Fibroblast of lung (primary cell): ENCODE measurements at places on chromosomes 4 and X.

DNA sequence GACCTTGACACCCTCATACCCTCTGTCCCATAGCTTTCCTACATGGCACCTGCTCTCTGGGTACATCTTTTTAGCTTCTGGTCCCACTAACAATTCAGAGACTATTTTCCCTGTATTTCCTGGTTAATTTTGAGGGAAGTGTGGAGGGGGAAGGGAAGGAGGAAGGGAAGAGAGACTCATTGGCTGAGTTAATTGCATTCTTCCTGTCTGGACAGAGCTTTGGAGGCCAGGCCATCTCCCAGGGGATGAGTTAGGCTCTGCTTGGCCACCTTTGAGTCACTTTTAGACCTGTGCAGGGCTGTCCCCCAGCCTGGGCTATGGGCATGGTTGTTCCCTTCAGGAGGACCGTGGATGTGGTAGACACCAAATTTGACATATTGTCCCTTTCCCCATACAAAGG is 167.9 kb upstream of the PGRMC2 start:
- DNase-seq, result no peak

DNA sequence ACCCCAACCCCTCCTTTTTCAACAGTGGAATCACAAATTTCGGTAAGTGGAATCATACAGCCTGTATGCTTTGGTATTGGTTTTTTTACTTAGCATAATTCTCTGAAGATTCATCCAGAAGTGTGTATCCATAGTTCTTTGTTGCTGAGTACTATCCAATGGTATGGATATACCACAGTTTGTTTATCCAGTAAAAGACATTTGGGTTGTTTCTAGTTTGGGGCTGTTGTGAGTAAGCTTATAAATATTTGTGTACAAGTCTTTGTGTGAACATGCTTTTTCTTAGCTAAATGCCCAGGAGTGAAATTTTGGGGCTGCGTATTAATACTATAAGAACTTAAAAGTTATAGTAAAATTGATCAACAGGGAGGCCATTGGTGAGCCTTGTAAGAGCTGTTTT is 57.5 kb upstream of the GC start:
- no peak for DNase-seq

GRCh38 chr4:94304365-94304971 is 38.2 kb downstream of the HPGDS start:
- DNase-seq, result peak; percentile 23

DNA sequence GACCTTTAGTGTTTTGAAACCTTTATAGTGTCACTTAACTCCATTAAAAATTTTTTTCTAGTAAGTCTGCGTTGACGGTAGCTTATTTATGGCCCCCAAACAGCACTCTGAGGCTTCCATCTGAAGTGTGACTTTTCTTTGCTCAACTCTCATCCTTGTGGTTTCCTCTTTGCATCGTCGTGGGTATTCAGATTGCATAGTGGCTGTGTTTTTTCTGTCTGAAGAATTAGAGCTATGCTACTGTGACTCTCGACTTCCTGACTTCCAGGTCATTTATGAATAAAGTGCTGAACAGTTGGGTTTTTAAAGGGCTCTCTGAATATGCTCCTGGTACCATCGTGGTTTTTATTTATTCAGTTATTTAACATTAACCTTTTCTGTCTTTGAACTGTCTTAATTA is 44.9 kb downstream of the JADE1 start:
- DNase-seq, result peak; percentile 76

- no peak for DNase-seq
Observed at GRCh38 chrX:17443556-17443955, 68.6 kb downstream of the NHS start.

DNA sequence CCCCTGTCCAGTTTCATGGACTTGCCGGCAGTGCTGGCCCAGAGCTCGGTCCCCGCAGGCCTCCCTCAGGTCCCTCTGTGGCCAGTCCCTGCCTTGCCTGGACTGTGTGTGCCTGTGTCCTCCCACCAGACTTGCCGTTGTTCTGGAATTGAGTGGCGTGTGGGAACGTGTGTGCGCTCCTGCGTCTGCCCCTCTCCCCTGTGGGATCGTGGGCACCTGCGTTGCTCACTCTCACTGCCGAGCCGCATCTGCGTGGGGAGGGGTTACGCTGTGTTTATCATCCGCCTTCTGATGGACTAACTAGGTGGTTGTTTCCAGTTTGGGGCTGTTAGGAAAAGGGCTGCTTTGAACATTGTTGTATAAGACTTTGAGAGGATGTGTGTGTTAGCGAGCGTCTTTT is 21.2 kb downstream of the PCGF3 start:
- DNase-seq, result no peak

GRCh38 chrX:150255441-150256296 is 107.4 kb upstream of the MAMLD1 start:
- no peak for DNase-seq

DNA sequence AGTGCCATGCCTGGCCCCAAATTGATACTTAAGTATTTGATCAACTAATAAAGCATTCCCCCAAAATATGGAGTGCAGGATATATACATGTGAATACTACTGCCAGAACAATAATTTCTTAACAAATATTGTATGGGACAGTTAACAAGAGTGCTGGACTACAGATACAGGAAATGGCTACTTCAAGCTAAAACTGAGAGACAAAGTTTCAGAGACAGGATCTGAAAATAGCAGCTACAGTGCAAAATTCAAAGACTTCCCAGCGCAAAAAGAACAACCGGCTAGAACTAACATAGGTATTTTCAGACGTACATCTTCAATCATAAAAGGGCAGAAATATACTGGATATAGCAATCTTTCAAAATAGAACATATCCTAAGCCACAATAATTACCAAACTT is 6.3 kb downstream of the ATRX start:
- DNase-seq, result no peak

DNA sequence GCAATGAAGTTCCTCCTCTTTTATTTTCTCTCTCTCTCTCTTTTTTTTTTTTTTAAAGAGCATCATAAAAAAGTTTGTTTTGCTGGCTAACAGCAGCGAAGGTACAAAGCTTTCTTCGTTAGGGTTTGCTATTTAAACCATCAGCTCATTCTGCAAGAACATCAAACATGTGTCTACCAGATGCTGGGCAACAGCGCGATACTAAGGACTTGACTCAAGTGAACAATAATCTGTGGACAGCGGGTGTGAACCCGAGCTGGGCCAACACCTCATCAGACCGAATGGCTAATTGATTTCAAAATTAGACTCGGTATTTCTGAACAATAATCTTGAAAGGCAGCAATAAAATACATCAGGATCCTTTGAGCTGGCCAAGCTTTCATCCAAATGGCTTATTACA is 246.4 kb downstream of the FBXO8 start:
- DNase-seq, result no peak

- DNase-seq, result no peak
Observed at GRCh38 chr4:48242511-48243195, 27.0 kb downstream of the TEC start.

DNA sequence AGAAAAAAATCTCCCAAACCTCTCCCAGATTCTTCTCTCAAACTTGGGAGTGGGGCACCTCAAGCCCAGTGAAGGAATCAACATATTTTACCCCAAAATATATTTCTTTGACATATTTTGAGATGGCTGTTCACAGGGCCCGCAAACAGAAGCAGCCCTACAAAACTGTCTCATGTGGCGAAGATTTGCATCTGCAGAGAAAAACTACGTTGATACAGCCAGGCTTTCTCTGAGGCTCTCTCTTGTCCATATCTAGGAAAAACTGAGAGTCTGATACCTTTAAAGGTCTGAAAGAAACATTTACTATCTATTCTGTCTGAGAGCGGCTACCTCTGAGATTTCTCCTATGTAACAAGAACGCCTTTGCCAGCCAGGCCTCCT is 23.3 kb upstream of the TMSB4X start:
- DNase-seq, result no peak

- DNase-seq, result peak; percentile 23
Observed at GRCh38 chr4:118158763-118159375, 124.6 kb downstream of the NDST3 start.

GRCh38 chrX:39017716-39018115 is 216.5 kb downstream of the MID1IP1 start:
- no peak for DNase-seq

DNA sequence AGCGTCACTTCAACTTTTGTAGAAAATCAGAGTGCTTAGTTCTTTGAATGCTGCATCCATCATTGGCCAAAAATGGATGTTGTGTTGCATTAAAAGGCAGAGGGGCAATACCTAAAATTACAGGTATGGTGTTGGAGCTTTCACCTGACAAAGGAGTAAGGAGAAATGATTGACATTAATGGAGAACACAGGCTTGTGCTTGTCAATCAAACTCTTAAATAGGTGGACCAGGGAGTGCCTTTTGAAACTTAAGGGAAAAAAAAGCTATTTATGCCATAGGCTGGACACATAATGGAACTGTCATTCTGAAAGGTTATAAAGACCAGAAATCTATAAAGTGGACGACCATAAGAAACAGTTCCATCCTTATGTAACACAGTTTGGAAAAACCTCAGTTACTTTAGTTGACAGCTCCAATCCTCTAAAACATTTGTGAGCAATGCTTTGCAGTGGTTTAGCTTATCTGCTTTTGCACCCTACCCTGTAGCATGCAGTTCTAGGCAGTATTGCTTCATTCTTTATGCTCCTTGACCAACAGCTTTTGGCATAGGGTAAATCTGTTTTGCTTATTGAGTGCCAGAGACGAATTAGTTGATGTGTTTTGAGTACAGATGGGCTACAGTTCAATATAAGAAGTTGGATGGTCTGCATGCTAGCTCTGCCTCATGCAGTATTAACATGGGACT is 2.4 kb downstream of the HADH start:
- DNase-seq, result peak; percentile 23

DNA sequence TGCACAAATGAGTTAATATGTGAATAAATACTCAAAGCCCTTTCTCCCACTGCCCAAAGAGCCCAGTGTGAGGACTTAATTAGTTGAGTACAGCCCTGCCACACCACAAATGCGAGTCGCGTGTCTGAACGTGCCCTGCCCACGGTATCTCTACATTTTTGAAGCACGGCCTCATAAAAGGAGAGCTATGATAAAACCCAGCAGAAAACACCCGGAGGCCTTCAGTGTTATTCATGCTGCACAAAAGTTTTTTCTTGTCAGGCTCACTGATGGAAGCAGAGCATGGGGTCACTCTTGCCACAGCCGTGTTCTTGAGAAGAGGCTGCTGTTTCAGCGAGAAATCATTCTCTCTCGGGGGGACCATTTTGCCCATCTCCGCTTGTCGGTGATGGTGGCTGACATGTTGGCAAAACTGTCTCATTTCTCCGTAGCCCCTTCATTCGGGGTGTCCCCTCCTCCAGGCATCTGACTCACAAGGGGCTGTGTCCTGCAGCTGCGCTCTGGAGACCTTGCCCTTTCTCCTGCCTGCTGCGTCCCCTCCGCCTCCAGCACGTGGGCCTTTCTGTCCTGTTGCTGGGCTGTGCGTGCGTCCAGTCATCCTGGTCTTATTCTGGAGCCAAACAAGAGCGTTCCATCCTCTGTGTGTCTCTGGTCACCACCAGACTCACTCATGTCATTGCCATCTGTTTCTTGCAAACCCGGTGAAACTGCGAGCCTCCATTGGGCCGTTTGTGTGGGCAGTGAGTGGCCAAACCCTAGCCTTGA is 88.8 kb downstream of the SORCS2 start:
- peak; percentile 57 for DNase-seq

- DNase-seq, result no peak
Observed at GRCh38 chr4:53004497-53005148, 142.5 kb downstream of the RASL11B start.

- peak; percentile 23 for DNase-seq
Observed at GRCh38 chr4:108611365-108611764, 9.0 kb upstream of the RPL34 start.

DNA sequence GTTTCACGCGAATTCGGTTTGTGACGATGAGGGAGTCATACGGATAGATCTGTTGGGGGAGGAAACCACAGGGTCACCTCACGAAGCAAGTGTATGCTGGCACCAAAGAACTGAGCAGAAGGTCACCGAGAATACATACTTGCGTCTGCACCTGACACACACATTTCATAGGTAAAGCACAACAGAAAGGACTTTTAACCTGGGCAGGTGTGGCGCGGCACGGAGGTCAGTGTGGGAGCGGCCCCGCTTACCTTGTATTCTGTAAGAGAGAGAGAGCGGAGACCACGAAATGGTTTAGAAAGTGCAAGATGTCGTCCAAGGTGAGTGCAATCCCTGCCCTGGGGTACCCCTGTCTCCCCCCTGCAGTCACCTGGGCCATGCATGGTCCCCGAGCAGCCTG is 43.6 kb upstream of the AFAP1 start:
- DNase-seq, result no peak

- DNase-seq, result no peak
Observed at GRCh38 chrX:115949900-115950822, 220.4 kb upstream of the AGTR2 start.

DNA sequence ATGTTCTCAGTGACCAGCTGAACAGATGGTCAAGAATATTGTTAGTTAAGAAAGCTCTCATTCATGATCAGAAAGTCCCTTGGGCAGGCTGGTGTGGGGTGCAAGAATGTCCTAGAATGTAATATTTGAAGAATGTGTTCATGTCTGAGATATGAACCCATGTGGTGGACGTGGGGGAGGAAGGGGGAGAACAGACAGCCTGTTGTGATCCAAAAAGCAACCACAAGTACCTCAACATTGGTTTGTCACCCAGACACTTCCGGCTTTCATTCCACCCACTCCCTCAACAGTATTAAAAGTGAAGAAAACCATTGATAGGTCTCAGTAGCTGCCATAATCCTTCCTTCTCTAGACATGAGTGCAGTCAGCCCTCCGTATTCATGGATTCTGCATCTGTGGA is 82.2 kb downstream of the MAML3 start:
- peak; percentile 98 for DNase-seq

- DNase-seq, result peak; percentile 83
Observed at GRCh38 chrX:134990801-134991481, at the start of gene SMIM10. TSS of gene SMIM10 (plus strand) at chrX:134990991. CDS start at chrX:134991096, 105 bp downstream.
